ENCODE measurements at places on chromosomes 4 and X.
A peak's percentile ranks its signal among the peaks of the same experiment; 100 is the strongest.

- no peak for DNase-seq
Measured at GRCh38 chr4:38979081-38979480, 53.1 kb downstream of the TMEM156 start.

DNA sequence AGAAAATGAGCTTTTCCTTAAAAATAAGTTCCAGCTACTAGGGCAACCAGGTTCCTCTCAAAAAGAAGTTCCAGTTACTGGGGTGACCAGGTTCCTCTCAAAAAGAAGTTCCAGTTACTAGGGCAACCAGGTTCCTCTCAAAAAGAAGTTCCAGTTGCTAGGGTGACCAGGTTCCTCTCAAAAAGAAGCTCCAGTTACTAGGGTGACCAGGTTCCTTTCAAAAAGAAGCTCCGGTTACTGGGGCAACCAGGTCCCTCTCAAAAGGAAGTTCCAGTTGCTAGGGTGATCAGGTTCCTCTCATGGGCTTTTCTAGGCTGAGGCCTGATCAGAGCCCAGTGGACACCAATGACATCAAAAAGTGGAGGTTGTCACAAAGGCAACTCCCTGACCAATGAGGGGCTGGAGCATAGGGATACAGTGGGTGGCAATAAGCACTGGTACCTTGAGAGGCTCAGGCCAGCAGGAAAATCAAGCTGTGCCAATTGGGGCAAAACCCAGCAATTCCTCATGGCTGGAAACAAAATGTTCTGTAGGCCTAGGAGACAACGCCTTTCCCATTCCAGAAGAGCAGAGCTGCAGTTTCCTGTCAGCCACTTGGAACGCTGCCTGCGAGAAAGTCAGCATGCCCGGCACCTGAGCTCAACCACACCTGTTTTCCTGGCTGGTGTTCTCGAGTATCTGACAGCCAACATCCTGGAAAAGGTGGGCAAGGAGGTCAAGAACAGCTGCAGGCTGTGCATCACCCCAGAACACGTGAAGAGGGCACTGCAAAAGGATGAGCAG lies 12.3 kb upstream of the SYTL5 start:
- DNase-seq: no peak

DNA sequence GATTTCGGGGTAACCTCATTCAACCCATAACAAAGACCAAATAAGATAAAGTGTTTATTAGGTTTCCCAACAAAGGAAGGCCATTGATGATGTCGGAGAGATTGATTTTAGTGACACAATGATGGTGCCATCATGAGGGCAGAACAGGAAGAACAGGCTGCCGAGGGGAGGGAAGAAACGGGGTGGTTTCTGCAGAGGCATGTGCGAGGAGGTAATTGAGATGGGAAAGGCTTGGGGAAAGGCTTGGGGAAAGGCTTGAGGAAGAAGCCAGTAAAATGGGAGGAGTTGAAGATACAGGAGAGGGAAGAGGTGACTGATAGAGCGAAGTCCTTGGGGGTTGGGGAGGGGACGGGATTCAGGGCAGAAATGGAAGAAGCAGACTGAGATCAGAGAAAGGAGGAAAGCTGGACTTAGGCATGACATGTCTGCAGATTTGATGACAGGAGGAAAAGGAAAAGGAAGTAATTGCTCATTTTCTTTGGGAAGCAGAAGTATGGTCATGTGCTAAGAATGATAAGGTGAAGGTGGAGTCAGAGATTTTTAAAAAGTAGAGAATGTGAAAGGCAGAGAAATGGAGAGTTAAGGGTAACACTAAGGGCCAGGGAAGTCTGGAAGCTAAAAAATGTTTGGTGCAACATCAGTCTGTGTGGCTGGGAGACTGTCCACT lies 6.0 kb downstream of the HPSE start:
- no peak for DNase-seq

DNA sequence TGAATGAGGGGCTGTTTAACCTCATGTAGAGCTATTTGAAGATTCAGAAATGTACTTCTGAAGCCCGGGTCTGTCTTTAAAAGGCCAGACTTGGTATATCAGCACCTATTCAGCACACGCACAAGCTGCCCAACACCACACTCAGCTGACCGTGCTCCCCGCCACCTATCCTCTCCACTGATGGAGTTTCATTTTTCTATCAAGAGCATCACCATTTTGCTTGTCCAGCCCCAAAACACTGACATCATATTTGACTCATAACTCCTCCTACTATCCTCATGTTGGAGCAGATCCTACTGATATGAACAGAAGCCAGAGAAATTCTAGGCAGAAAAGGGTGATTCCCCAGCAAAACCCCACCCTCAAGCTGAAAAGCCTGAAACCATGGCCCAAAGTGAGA lies 100.3 kb downstream of the SORBS2 start:
- no peak for DNase-seq

- DNase-seq: peak; percentile 25
Measured at GRCh38 chr4:8301851-8302730, 32.5 kb downstream of the HTRA3 start.

DNA sequence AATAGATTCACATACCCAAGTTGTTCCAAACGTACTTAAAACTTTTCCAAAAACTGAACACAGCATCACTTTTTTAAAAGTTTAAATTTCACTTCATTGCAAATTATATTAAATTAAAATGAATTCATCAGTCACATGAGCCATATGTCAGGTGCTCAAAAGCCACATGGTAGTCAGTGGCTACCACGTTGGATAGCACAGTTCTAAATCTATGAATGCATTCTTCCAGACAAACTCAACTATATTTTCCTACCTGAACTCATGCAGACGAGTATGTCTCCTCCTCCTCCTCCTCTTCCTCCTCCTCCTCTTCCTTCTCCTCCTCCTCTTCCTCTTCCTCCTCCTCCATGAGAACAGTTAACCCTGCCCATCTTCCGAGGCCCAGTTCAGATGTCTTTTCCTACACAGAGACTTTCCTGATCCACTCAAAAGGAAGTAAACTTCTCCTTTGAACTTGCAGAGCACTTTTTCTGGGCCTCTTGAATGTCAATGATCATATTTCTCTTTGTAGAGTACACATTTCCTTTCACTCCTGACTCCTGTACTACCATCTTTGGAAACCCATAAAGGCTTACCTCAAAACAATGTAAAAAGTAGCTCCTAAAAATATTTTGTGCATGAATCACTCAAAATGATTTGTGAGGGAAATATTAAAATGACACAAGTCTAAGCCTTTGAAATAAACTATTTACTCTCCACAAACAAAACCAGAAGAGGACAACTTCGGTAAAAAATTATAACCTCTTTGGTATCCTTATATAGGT lies 172.6 kb downstream of the AMELX start:
- DNase-seq: no peak

DNA sequence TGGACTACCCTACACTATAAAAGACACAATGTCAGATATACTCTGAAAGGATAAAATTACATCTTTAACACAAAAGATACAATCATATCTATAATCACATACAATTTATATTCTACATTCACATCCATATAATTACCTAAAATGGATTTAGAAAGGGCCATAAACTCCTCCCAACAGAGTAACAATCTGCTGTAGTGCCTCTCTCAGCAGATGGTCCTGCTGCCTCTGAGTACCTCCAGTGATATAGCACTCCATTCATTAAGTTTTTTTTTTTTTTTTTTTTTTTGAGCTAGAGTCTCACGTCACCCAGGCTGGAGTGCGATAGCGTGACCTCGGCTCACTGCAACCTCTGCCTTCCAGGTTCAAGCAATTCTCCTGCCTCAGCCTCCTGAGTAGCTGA lies 7.4 kb downstream of the ANKRD37 start:
- no peak for DNase-seq

- peak; percentile 41 for DNase-seq
Measured at GRCh38 chr4:9703391-9703790, 78.0 kb upstream of the DRD5 start.

- no peak for DNase-seq
Measured at GRCh38 chrX:2828344-2828958, at the start of gene GYG2. Gene GYG2 (plus strand): TSS chrX:2828930. CDS start chrX:2830189, 1,259 bp downstream.

- DNase-seq: no peak
Measured at GRCh38 chr4:112322866-112323265, 25.7 kb downstream of the ALPK1 start.

- no peak for DNase-seq
Measured at GRCh38 chr4:150591904-150592303, 10.0 kb downstream of the MAB21L2 start.

- DNase-seq: no peak
Measured at GRCh38 chr4:61786211-61786610, 586.1 kb downstream of the ADGRL3 start.

- DNase-seq: no peak
Measured at GRCh38 chr4:82623121-82623683, 61.4 kb upstream of the TMEM150C start.

GRCh38 chr4:31539284-31540069 lies 819.3 kb downstream of the PCDH7 start:
- DNase-seq: no peak

- no peak for DNase-seq
Measured at GRCh38 chrX:18888281-18888680, 95.6 kb downstream of the PHKA2 start.

- no peak for DNase-seq
Measured at GRCh38 chrX:155544881-155545280, 67.9 kb downstream of the TMLHE start.

DNA sequence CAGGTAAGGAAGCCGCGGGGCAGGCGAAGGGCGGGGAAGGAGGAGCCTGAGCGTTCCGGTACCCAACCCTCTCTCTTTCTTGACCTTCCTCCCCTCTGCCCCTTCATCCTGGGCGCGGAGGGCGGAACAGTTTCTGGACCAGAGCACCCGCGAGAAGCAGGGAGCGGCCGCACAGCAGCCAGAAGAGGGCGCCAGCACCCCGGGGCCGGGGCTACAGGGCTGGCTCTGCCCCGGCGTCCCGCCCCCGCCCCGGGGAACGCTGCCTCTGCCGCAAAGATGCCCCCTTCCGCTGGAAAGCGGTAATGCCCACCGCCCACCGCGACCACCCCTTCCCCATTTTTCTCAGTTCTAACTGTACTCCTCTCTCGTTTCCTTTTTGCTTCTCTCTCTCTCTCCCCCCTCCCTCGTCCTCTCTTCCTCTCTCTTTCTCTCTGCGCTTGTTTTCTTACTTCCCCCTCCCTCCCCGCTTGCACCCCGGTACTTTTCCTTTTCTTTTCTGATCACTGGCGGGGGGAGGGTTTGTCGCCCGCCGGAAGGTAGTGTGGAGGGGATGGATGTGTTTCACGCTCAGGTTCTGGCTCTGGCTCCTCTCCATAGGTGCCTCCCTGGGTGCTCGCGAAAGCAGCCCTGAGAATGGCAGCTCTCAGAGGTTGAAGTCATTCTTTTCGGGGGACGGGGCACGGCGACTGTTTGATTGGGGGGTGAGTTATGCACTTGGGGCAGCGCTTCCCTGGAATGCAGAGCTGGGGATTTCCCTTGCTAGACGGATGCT lies 13.1 kb upstream of the PRDM8 start:
- peak; percentile 93 for DNase-seq

DNA sequence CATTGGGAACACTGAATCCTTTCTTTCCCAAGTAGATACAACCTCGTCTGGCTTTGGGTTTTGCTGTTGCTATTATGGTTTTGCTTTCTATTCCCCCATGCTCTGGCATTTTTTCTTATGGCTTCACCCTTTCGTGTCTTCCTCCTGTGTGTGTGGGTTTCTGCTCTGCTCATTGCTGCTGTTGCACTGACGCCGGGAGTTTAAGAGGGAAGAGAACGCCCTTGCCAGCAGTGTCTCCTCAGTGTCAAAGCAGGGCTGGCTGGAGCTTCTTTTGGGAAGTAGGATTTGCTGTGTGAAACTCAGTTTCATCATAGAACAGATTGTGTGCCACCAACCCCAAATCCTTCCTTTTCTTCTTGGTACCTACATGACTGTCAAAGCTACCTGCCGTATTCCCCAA lies 63.7 kb downstream of the CLDN22 start:
- no peak for DNase-seq

GRCh38 chr4:117577686-117578311 lies 456.5 kb upstream of the NDST3 start:
- no peak for DNase-seq

- DNase-seq: no peak
Measured at GRCh38 chr4:37220685-37221084, 23.9 kb upstream of the NWD2 start.

DNA sequence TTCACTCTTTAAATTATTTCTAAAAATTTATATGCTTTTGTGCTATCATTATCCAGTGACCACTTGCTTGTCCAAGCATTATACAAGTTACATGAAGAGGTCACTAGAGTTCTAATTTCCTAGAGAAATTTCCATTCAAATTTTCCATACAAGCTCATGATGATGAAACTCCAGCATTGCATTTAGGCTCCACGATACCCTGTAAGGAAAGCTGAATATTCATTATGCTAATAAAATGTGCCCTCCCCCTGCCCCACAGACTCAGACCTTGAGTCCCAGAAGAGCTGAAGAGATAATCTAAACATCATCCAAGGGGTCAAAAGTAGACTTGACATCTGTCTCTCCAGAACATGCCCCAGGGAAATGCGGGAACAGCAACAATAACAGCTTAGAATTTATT lies 19.6 kb upstream of the FAM156A start:
- DNase-seq: no peak

DNA sequence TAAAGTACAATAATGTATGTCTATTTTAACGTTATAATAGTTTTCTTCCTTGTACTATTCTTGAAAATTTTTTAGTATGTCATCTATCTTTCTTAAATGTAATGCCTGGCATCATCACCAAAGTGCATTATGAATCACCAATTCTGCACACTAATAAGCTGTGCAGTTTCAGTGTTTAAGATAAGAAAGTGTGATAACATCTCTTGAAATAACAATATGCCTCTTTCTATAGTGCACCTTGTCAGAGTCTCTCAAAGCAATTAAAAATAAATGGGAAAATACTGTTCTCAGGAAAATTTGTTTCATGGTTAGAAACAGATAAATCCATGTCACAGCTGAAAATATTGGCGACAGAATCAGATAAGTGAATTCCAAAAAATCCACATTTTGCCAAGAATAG lies 457.4 kb upstream of the PCDH10 start:
- DNase-seq: no peak

DNA sequence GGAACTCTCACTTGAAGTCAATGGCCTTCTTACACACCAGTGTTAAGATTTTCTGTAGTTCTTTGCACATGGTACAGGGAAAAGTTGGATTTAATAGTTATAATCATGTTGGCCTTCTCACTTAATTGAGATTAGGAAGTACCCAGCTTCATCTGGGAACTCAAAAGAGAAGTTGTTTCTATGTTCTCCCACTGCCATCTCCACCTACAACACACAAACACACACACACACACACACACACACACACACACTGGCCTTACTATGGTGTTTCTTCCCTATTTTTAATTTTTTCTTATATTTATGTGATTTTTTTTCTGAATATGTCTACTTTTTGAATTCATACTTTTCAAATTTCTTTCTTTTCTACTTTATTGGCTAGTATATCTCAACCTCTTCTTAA lies 10.0 kb upstream of the CHIC2 start:
- DNase-seq: no peak

All from ovary (tissue), 10 donors.